ENCODE measurements at places on chromosomes 2 and 18.

DNA sequence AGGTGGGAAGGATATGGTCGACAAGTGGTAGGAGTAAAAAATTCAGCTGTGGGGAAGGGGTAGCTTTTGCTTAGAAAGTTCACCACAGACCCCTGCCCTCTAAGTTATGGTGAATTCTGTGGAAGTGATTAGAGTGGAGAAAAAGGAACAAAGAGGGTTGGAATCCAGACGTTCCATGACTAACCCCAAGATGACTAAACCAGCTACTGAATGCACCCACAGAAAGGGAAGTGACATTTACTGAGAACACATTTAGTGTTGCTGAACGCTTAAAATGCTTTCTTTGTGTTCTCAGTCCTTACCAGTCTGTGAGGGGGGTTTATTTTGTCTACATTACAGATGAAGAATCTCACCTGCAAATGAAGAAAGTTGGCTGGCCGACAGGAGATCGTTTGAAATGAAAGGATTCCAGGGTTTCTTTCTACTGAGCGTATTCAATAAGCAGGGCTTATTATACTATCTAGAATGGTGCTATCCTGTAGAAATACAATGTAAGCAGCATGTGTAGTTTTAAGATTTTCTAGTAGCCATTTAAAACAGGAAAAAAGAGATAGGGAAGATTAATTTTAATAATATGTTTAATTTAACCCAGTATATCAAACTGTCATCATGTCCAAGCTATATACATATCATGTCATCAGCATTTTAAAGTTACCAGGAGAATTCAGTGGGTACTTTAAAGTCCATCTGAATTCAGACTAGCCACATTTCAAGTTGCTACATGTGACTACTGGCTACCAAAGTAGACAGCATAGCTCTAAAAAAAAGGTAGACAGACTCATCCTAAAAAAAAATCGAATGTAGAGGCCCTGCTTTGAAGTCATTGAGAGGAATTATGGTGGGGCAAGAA, 60.1 kb downstream of the LIMS1 start:
- no peak for DNase-seq

- DNase-seq: no peak
Measured at GRCh38 chr2:111946294-111947114, 48.1 kb downstream of the MERTK start.

DNA sequence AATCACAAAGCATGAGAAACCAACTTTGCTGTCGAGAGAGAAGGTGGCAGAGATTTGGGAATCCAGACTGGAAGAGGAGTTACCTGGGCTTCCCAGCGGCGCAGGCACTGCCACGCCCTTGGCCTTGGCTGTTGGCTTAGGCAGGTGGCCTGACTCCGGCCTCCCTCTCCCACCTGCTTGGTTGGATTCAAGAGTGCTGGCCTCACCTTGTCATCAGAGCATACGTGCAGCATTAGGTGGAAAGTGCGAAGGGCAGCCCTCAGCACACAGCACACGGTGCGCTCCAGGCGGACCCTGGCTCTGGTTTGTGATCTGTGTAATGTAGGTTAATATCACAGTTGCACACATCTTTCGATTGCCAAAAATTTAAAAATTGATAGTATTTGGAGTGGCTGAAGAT, 19.2 kb upstream of the ASB1 start:
- DNase-seq: no peak

DNA sequence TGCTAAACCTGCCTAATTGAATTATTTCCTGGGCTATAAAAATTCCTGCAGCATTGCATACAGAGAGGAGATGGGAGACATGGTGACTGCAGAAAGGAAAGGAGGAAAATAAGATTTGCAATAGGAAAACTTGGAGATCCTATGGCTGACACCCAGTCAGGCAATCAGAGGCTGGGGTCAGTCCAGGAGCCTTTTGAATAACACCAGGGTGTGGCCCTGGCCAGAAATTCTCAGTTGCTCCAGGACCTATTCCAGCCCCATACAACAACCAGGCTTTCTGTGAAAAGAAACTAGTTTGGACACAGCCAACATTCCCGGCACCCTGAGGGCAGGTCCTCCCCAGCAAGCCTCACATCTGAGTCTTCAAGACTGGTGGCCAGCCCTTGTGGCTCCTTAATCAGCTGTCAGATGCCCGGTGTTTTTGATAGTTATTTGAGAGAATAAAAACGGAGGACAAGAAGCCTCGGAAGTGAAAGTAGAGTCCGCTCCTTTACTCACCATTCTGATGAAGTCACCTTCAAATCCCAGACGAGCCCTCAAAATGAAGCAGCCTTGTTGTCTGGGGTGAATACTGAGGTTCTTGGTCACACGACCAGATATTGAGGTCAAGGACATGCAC, 31.1 kb upstream of the GMCL1 start:
- DNase-seq: no peak

DNA sequence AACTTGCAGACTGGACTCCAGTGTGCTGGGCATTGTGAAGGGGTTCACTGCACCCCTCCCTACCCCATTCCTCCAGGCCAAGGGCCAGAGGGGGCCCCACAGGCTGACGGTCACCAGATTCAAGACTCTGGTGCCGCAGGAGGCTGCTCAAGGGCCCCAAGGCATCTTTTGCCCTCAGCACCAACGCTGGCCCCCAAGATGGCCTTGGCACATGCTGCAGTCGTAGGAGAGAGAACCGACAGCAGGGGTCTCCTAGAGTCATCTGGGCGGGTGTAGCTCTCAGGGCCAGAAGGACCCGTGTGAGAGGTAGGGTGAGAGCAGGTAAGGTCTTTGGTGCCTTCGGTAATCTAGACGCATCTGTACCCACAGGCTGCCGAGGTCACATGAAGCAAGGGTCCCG, 18.7 kb upstream of the ODC1 start:
- no peak for DNase-seq

All from memory B cell (primary cell).